Stimulated activated CD4-positive, alpha-beta T cell treated with anti-CD3 and anti-CD28 coated beads, TNF-alpha, amount 100 ng/mL, for 48 hours (primary cell): ENCODE measurements at places on chromosomes 6 and 20.

DNA sequence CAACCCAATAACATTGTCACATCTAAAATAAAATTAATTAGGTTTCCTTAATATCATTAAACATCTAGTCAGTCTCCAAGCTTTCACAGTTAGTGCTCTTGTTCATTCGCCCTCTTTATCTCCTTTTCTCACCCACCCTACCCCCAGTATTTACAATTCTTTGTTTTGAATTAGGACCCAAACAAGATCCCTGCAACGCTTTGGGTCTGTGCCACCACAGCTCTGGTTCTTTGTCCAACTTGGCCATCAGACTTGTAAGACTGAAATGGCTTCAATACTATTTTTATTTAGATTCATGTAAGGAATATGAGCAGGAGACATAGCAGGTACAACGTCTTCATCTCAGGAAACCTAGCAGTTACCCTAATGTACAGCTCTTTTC, 276.5 kb downstream of the CDKAL1 start:
- DNase-seq = no peak

- DNase-seq = no peak
Observed at GRCh38 chr20:44109951-44110361, 77.0 kb downstream of the JPH2 start.

- DNase-seq = no peak
Observed at GRCh38 chr20:62158088-62158400, 14.5 kb downstream of the SS18L1 start.

- no peak for DNase-seq
Observed at GRCh38 chr20:4581838-4582237, 139.9 kb upstream of the PRND start.

DNA sequence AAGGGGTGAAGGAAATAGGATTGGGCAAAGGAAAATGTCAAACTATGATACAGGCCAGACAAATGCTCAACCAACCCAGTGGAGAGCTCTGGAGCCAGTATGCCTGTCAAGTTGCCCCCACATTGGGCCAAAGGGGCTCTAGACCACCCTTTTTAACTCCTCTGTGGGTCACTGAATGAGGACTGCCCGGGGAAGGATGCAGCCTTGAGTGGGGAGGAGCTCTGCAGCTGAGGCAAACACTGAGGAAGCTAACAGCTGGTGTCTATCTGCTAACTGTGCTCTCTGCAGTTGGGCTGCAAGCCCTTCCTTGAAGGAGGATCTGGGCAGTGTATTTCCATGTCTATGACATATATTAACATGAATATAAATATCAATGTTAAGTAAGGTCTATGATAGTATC, 98.4 kb upstream of the PRSS16 start:
- no peak for DNase-seq

- no peak for DNase-seq
Observed at GRCh38 chr6:88157106-88157505, 9.0 kb downstream of the CNR1 start.

GRCh38 chr6:29627755-29628418, 5.1 kb downstream of the GABBR1 start:
- peak; percentile 44 for DNase-seq

DNA sequence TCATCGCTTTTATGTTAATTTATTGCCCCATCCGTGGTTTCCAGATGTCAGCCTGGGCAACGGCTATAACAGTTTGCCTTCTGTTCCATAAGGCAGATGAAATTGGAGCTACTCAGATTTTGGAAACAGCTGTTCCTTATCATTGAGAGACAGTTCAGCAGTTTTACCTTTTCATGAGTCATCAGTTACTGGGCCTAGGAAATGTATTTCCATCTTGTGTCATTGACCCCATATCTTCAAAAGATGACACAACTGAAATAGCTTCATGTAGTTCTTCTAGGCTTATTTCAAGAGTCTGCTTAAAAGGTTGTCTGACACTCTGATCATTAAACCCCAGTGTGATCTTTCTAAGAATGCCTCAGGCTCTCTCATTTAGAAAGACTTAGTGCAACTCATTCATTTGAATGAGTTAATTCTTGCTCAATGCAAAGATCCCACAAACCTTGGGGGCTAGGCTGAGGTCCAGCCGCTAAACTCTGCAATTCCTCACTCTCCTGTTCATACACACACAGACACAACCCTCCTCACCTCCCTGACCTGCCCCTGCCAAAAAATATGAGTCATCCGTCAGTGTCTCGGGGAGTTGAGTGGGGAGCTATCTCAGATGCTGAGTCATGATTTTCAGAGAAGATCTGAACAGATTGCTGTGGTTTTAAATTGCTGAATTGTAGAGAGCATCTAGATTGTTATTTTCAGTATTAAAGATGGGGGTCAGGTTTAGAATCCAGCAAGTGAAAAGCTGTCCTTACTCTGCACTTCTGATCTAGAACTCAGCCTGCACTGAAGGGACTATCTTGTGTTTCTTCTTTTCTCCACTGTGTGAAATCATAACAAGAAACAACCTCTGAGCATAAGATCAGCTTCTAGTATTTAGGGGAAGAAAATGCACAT, 61.8 kb downstream of the RPP40 start:
- peak; percentile 45 for DNase-seq

GRCh38 chr6:109417646-109418045, 22.8 kb downstream of the PPIL6 start:
- DNase-seq = no peak

- no peak for DNase-seq
Observed at GRCh38 chr6:126077810-126078776, 91.8 kb downstream of the TRMT11 start.

GRCh38 chr6:42316981-42317380, 99.3 kb upstream of the MRPS10 start:
- no peak for DNase-seq

DNA sequence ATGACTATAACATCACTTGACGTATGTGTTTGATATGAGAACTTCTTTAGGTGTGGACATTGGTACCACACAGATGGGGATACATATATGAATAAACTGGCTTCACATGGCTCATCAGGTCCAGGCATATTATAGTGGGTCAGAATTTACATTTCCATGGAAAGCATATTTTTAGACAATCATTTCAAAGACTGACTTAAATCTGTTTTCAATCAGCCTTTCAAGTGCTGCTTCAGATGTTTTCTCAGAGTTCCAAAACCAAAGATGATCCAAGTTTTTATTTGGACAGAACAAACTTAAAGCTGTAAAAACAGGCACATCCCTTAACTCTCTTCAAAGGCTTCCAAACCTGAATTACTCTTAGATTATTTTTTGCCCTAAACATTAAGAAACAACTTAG, 88.1 kb downstream of the PRSS35 start:
- DNase-seq = no peak

GRCh38 chr6:25327432-25327831, 48.3 kb downstream of the CARMIL1 start:
- DNase-seq = no peak

DNA sequence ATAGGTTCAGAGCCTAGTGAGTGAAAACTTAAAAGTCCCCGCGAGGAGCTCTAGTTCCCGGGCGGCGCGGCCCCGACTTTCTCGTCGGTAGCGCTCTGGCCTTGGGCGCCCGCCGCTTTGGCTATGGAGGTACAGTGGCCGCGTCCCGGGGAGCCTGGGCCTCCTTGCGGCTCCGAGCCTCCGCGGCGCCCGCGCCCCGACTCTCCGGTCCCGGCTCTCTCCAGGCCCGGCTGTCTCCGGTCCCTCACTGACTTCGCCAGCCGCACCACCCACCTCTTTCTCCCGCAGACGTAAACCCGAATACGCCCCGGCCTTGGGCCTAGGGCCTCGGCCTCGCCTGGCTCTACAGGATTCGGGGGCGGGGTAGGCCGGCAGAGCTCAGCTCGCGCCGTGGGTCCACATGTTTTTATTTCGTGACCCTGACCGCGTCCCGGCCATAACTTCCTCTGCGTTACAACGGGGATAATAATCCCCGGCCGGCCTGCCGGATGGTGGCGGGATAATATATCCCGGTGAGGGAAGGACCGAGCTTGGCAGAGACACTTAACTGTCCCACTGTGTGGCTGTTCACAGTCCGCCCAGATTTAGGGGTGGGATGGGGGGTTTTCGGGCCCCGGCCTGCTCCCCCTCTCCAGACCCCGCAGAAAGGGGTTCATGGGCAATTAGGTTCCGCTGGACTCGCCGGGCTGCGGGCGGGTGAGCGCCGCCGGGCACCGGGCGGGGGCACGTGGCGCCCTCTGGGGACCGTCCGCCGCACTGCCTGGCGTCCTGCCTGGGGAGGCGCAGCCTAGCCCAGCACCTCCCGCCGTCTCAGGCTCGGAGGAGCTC, 10.0 kb upstream of the TBX18 start:
- DNase-seq = no peak

DNA sequence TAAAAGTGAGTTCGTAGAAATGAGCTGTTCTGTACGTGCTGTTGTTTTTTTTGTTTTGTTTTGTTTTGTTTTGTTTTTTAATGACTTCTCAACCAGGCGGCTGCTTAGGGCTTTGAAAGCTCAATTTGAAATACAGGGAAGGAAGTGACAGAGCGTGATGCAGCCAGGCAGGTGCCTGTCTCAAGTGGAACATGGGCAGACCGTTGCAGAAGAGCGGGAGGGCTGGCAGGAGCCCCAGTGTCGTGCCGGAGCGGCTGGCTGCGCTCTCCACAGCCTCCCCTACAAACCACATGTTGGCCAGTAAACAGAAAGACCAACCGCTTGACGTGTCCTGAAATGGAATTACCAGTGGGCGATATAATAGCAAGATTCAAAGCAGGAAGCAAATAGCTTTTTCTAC, 164.9 kb upstream of the RREB1 start:
- DNase-seq = no peak

DNA sequence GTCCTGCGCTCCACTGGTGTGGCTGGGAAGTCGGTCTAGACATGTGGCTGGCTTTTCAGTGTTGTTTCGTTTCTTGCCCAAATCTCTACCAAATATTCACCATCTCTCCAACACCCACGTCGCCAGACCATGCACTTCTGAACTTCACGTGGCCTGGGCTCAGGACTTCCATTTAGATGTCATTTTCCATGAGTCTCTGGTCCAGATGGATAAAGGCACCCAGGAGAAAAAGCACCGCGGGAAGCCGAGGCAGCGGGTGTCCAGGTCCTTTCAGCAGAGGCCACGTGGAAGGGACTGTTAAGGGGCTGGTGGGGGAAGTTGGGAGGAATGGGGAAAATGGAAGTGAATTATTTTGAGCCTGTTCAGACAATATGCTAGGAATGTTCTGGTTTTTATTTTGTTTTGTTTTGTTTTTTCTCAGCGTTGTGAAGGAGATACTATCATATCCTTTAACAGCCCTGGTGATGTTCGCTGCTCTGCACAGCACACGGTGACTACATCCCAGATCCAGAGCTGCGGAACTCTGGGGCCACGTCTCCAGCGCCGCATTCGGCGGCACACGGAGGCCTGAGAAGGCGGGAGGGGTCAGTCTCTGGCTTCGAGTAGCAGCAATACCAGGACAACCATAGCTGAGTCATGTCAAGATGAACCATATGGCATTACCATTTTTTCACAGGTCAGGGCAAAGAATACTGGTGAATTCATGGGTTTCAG, 230.3 kb downstream of the THBS2 start:
- DNase-seq = no peak

DNA sequence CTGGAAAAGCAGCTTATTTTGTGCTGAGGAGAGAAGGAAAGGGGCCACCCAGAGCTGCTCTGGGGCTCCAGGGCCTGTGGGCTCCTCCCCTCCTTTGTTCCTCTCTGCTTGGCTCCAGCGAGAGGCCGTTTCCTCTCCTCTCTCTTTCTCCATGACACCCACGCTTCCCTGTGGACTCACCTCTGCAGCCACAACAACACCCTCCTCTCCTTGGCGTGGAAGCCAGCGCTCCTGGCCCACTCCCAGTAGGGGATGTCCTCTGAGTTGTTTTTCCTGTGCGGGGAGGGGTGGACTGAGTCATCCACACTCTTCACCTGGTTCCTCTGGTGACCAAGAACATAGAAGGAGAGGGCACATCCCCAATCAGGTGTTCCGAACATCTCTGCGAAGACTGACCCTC, 4.9 kb upstream of the CDSN start:
- no peak for DNase-seq

DNA sequence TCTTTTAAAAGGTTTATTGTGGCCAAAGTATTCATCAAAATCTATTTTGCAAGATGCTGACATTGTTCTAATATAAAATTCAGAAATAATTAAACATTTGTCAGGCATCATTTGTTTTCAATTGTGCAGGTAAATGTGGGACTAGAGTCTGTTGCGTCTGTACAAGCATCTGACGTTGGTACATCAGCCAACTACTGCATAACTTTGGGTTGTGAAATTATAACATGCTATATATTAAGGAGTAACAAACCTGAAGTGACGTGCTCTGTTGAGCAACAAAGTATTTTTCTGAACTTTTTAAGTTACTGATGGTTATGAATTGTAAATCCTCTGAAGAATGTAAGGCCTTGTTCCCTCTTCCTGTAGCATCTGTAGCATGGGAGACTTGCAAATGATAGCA, 66.0 kb downstream of the RNF182 start:
- no peak for DNase-seq

GRCh38 chr20:64212755-64213154, 42.8 kb upstream of the PCMTD2 start:
- no peak for DNase-seq

DNA sequence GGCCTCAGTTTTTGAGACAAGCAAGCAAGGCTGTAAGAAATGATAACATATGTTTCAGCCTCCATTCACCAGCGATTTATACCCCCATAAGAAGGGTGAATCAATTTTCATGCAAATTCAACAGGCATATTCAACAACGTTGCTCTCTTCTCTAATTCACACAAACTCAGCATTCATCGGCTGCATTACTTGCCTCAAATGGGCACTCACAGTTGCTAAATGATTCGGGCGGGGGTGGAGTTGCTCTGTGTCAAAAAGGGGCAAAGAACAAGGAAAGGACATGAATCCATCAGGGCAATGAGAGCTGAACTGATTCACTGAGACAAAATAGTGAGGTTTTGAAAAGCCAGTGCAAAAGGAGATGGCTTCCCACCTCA, 9.0 kb downstream of the MOXD1 start:
- DNase-seq = no peak

GRCh38 chr6:110537208-110538123, 61.1 kb upstream of the SLC22A16 start:
- DNase-seq = peak; percentile 8

DNA sequence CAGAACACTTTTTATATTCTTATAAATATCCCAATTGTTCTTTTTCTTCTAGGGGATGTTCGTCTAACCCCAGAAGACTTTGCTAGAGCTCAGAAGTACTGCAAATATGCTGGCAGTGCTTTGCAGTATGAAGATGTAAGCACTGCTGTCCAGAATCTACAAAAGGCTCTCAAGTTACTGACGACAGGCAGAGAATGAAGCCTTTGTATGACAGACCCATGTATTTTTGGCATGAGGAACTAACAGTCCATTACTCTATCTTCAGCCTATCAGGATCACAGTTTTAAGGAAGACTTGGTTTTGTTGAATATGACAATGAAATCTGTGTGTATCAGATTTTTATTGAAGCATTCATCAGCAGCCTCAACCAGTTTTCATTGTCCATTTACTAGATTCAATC, 71.4 kb downstream of the VTA1 start:
- no peak for DNase-seq

DNA sequence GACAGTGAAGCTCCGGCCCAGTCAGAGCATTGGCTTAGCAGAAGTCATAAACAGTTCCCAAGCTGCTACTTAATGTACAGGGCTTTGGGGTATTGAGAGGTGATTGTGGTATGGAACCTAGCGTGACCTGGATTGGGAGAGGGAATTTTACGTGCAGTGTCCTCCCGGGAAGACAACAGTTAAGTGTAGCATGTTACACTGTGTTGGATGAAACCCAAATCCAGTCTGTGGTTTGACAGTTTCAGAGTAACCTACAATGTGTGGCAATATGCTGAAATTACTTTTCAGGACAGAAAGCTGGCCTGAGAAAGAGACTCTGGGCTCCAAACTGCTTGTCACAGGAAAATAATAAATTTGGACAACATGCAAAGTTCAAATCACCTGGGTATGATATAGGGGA, 28.1 kb upstream of the RALGAPA2 start:
- no peak for DNase-seq

- no peak for DNase-seq
Observed at GRCh38 chr20:33859751-33860150, 48.6 kb downstream of the CHMP4B start.
